ENCODE measurements at places on chromosomes 7 and 10.

DNA sequence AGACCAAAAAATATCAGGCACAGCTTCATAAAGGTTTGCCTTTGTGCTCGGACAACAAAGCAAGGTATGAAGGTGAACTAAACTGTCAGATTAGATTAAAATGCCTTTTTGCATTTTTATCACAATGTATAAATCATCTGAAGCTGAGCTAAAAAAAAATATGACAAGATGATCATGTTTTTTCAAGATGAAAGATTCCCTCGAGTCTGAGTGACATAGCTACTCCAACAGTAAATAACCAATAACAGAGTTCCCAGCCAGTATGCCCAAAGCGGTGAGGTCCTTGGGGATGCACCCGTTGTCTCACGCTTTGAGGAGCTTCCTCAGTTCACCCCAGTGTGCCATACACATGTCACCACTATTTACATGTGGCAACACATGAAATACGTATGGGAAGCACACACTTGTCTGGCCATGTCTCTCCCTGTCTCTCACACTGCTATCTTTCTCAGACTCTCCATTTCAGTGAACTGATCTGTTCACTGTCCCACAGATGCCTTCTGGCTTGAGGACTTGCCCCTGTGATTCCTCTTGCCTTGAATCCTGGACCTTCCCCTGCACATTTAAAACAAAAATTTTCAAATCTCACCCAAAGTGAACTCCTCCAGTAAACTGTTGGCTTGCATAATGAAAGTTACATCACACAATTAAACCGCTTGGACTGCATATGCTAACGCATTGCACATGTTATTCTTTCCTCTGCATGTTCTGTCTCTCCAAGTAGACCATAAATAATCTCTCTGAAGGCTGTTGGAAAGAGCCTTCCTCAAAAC is 2.6 kb upstream of the PIK3CG start:
- no peak for DNase-seq

GRCh38 chr7:98224701-98225181 is 13.5 kb downstream of the BHLHA15 start:
- DNase-seq = no peak

GRCh38 chr7:18117482-18117881 is 89.8 kb upstream of the PRPS1L1 start:
- no peak for DNase-seq

GRCh38 chr7:45000093-45001032 is at the start of gene CCM2:
TSS of gene CCM2 (plus strand) at chr7:45000201. CDS start at chr7:45000334, 133 bp downstream.
- DNase-seq = no peak

- DNase-seq = no peak
Measured at GRCh38 chr7:77368974-77369373, 47.2 kb downstream of the GSAP start.

- no peak for DNase-seq
Measured at GRCh38 chr10:91617072-91617609, 15.7 kb downstream of the PPP1R3C start.

GRCh38 chr10:46254007-46254383 is 32.8 kb upstream of the ANTXRL start:
- no peak for DNase-seq

DNA sequence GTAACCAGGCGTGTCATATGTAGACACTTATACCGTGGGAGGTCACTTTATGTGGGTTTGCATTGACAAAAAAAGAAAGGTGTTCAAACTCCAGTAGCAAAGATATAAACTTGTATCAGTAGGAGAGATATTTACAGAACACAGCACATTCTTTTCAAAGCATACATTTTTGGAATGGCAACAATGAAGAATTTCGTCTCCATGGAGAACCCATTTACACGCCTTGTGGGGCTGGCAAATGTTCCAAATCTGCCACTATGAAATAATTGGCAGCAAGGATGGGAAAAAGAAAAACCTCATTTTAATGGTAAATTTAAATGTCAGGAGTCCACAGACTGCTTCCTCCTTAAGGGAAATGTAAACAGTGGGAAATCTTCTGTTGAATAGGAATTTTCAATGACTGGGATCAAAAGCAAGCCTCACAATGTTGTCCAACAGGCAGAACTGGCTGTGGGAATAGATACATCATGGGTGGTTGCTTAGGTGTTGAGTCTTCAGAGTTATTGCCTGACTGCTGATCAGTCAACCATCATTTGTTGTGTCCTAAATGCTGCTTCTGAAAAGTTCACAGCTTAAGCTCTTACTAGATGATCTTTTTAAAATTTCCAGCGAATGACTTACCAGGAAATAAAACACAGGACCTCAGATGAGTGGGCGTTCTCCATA is 256.6 kb upstream of the SEMA3C start:
- DNase-seq = no peak

DNA sequence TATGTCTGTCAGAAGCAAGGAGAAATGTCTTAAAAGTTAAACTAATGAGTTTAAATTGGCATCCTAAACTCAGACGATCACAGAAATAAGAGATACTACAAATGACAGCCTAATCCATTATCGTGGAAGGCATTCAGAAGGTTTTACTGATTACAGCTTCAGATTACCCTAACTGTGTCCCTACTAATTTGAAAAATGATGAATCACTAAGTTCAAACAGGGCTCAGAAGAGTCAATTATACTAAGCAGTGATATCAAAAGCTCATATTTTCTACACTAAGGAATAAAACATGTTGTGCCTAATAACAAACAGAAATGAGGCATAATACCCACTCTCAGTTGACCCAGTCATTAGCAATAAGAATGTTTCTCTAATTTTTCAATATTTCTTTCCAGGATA is 152.0 kb upstream of the NRBF2 start:
- DNase-seq = no peak

- no peak for DNase-seq
Measured at GRCh38 chr7:93055543-93056107, 62.2 kb downstream of the SAMD9 start.

DNA sequence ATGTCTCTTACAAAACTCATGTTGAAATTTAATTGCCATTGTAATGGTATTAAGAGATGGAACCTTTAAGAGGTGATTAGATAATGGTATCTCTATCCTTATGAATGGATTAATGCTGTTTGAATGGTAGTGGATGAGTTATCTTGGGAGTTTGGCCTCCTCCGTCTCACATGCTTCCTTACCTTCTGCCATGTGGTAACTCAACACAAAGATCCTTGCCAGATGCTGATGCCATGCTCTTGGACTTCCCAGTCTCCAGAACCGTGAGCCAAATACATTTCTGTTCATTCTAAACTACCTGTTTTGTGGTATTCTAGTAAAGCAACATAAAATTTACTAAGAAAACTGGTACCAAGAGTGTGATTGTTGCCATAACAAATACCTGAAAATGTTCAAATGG is 23.2 kb downstream of the PTEN start:
- DNase-seq = no peak

GRCh38 chr7:92873776-92874175 is 37.4 kb upstream of the CDK6 start:
- DNase-seq = no peak

DNA sequence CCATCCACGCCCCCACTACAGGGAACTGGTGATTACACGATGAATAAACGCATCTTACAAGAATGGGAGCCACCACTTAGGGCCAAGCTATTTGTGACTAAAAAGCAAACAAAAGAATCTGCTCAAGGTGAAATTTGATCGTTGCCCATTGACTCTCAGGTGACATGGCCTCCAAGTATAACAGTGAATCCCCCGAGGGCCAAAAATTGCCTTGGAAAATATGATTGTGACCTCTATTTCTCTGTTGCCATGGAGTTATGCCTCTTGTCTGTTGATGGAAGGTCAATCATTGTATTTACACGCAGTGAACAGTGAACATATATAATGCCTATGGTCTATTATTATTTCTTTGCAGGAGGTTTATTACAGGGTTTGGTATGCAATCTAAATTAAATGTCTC is 282.3 kb downstream of the KLF6 start:
- DNase-seq = no peak

GRCh38 chr10:13705526-13706174 is 118.9 kb downstream of the PRPF18 start:
- no peak for DNase-seq

DNA sequence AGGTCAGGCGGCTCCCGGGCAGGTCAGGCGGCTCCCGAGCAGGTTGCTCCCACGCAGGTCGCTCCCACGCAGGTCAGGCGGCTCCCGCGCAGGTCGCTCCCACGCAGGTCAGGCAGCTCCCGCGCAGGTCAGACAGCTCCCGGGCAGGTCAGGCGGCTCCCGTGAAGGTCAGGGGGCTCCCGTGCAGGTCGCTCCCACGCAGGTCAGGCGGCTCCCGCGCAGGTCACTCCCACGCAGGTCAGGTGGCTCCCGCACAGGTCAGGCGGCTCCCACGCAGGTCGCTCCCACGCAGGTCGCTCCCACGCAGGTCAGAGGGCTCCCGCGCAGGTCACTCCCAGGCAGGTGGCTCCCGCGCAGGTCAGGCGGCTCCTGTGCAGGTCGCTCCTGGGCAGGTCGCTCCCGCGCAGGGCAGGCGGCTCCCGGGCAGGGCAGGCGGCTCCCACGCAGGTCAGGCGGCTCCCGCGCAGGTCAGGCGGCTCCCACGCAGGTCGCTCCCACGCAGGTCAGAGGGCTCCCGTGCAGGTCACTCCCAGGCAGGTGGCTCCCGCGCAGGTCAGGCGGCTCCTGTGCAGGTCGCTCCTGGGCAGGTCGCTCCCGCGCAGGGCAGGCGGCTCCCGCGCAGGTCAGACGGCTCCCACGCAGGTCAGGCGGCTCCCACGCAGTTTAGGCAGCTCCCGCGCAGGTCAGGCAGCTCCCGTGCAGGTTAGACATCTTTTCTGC is 30.7 kb downstream of the PTPRN2 start:
- no peak for DNase-seq

DNA sequence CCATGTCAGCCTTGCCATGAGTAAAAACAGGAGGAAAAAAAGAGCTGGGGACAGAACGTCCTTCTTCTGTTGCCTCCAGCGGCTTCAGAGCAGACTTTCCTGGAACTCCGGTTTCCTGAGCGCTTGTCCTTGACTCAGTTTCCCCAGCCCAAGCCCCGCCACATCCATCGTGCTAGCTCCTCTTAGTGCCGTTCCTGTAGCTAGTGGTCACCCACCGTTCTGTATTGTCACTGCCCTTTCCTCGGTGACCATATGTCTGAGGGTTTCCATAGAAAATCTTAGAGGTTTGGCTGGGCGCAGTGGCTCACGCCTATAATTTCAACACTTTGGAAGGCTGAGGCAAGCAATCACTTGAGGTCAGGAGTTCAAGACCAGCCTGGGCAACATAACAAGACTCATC is 100.1 kb downstream of the CUX1 start:
- no peak for DNase-seq

- DNase-seq = no peak
Measured at GRCh38 chr10:76382381-76382851, 951.0 kb downstream of the LRMDA start.
